ENCODE measurements at places on chromosomes 4 and X.
A peak's percentile ranks its signal among the peaks of the same experiment; 100 is the strongest.

- no peak for DNase-seq
Measured at GRCh38 chr4:4559596-4559995, 17.7 kb upstream of the STX18 start.

- DNase-seq, result no peak
Measured at GRCh38 chr4:123110685-123111084, 188.3 kb upstream of the NUDT6 start.

- DNase-seq, result no peak
Measured at GRCh38 chrX:134623293-134624045, 34.8 kb downstream of the PLAC1 start.

DNA sequence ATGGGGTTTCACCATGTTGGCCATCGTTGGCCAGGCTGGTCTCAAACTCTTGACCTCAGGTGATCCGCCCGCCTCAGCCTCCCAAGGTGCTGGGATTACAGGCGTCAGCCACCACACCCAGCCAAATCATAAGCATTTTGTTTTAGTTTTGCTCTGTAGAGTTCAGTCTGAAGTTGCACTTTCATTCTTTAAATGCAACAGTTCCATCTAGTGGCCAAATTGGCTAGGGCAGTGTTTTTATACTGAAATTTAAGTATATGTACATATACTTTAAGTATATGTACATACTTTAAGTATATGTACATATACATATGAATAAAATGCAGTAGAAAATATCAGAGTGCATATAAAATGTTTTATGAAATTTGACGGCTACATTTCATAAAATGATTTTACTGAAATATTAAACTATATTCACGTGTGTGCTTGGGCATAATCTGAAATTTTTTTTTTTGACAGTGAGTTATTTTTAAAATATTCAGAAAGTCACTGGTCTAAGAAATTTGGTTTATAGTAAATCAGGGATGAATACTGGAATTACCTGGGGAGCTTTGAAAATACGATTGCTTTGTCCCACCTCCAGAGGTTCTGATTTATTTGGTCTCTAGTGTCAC, 145.5 kb downstream of the NWD2 start:
- peak; percentile 32 for DNase-seq

- no peak for DNase-seq
Measured at GRCh38 chr4:24278693-24279092, 305.7 kb downstream of the DHX15 start.

DNA sequence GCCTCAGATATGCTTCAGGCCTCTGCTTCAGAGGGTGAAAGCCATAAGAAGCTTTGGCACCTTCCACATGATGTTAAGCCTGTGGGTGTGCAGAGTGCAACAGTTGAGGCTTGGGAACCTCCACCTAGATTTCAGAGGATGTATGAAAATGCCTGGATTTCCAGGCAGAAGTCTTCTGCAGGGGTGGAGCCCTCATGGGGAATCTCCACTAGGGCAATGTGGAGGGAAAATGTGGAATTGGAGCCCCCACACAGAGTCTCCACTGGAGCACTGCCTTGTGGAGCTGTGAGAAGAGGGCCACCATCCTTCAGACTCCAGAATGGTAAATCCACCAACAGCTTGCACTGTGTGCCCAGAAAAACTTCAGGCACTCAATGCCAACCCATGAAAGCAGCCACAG, 35.2 kb downstream of the TLR10 start:
- no peak for DNase-seq

DNA sequence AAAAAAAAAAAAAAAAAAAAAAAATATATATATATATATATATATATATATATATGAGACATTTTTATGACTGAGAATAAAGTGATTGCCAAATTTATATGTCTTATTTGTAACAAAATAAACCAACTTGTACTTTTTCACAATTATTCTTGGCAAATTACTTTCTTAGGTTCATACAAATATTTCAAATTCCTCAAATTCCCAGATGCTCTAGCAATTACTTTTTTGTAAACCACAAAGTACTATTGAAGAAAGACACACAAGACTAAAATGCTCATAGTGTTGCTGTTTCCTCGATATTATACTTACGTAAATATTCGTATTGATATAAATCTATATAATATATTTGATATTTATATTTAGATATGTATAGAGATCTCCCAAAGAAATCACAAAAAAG, 390.0 kb downstream of the FAT4 start:
- DNase-seq, result no peak

- no peak for DNase-seq
Measured at GRCh38 chr4:11042760-11043159, 358.2 kb upstream of the CLNK start.

DNA sequence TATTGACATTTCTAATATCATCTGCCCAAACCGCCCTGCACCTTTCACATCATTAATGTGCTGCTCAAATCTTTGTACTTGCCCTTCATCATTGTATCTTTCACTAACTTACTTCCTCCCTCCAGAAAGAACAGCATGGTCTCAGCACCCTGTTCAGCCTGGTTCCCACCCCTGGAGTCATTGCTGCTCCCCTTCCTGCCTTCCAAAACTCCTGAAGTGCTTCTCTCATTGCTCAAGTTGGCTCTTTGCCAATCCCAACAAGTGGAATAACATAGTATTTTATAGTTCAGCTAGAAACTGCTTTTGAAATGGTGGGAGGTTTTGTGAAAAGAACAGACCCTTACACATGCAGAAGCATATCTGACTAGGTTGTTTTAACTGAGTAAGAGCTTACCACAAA, 14.0 kb upstream of the TTC29 start:
- no peak for DNase-seq

- DNase-seq, result peak; percentile 24
Measured at GRCh38 chr4:70559211-70559830, 32.7 kb upstream of the AMBN start.

DNA sequence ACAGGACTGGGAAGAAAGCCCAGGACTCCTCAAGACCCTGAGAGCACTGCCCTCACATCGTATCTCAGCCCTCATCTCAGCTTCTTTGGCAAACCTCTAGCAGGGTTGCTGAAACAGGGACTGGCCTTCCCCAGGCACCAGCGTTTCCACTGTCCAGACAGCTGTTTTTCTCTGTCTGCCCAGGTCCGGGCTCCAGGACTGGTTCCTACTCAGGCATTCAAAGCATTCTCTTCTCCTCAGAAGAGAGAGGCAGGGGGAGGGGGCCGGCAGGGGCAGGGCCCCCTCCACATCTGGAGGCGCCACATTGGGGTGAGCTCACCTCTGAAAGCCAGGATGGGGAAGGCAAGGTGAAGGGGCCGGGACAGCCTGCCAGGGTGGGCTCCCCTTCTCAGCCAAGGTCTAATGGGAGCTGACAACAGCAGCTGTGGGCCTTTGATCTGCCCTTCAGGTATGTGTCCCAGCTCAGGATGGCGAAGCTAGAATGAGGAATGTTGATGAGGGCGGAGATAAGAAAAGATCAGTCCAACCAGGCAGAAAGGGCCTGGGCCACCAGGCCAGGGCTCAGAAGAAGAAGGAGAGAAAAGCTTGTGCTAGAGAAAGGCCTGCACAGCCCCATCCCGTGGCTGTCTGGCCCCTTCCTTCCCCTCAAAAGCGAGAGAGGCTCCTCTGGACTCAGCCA, 60.4 kb downstream of the PJA1 start:
- DNase-seq, result no peak

DNA sequence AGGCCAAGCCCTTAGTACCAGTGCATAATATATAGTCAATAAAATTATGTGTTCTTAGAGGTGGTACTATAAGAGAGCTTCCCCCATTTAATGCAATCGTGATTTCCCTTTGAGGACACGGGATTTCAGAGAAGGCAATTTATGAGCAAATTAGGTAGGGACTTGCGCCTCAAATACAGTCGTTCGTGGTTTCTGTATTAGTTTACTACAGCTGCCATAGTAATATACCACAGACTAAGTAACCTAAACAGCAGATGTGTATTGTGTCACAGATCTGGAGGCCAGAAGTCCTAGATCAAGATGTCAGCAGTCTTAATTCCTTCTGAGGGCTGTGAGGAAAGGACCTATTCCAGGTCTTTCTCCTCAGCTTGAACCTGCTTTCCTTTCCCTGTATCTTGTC, 1.5 kb upstream of the PUDP start:
- no peak for DNase-seq

DNA sequence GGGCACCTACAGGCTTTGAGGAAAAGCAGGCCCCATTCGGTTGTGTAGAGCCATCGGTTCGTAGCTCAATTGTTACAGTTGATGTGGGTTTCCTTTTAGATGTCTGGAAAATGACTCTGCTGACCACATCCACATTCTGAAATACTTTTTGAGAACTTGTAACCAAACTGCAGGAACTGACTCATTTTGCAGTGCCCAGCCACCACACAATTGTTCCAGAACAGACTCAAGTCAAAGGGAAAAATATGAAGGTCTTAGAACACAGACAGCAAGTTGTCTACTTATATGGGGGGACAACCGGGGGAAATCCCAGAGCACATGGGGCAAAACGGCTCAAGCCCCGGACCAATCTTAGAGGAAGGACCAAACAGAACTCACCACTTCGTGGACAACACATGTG, 557.6 kb upstream of the DIPK2B start:
- no peak for DNase-seq

- DNase-seq, result no peak
Measured at GRCh38 chrX:44957848-44958247, 84.9 kb downstream of the KDM6A start.
